ENCODE measurements at places on chromosomes 4 and X.

- DNase-seq, result no peak
These were observed 298.0 kb upstream of the FAT1 start for GRCh38 chr4:187021436-187022205.

- no peak for DNase-seq
These were observed 245.3 kb upstream of the PITX2 start for GRCh38 chr4:110867981-110868720.

DNA sequence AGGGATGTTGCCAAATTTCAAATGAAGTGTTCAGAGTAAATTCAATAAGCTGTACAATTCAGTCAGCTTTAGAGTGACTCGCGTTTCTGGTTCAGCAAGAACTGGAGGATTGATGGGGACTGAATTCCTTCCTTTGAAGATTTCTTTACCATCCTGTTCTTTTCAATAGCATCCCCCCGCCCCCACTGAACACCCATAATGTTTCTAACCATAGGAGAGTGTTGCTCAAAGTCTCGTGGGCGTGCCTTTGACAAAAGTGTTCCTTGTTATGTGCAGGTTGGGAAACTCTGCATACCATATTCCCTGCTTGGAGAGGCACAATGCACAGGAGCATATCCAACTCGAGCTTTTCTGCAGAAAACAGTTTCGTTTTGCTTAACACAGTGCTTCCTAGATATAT is 323.5 kb upstream of the CASK start:
- no peak for DNase-seq

DNA sequence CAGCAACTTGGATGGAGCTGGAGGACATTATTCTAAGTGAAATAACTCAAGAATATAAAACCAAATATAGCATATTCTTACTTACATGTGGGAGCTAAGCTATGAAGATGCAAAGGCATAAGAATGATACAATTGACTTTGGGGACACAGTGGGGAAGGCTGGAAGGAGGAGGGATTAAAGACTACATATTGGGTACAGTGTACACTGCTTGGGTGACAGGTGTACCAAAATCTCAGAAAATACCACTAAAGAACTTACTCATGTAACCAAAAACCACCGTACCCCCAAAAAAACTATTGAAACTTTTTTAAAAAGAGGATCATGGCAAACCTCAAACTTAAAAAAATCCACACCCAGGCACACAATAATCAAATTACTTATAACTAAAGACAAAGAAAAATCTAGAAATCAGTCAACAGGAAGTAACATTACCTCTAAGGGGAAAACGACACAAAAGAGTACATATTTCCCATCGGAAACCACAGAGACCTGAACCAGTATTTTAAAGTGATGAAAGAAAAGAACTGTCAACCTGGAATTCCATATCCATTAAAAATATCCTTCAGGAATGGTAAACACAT is 241.8 kb downstream of the PRDM5 start:
- DNase-seq, result no peak

- DNase-seq, result no peak
These were observed 559.3 kb upstream of the ZFP42 start for GRCh38 chr4:187436251-187436650.

DNA sequence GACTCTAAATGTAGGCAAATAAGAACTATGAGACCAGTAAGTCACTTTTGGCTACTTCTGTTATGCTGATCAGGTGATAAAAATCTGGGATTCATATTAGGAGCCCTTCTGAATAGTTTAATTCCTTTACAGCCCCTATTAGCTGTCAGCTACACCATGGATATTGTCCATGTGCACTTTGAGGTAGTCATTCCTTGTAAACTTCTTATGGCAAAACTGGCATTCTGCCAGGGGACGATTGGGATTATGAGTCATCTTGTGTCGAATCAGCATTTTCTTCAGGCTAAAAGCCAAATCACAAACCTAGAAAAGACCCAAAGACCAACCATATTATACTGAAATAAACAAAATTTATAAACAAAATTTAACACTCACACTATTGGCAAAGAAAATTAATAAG is 227.6 kb downstream of the PRDM5 start:
- DNase-seq, result no peak

Measured in NCI-H2107 (cell line).